Activated naive CD4-positive, alpha-beta T cell treated with anti-CD3 and anti-CD28 coated beads, Interleukin-2, amount 10 ng/mL, durations not matched to agents 5 hours and 36 hours (primary cell): ENCODE measurements at places on chromosomes 6 and 20. TPM values are rescaled to one million over a fixed set of nuclear protein-coding genes. Genes with fewer than 3 reads are reported as not detected.

Gene CST5
- total RNA-seq: not detected

Gene LST1
- 67.8 TPM for total RNA-seq

Gene LPIN3
- total RNA-seq: 0.77 TPM

Gene DNAH8
- 0.03 TPM for total RNA-seq

Gene APOBEC2
- total RNA-seq: not detected

Gene GJA1
- total RNA-seq: not detected

Gene PSMB1
- 129 TPM for total RNA-seq

Gene TAGAP
- total RNA-seq: 65.5 TPM

Gene EEF1A2
- total RNA-seq: 0.19 TPM

Gene RNF182
- total RNA-seq: not detected

Gene BNIP5
- total RNA-seq: not detected
